ENCODE measurements at places on chromosomes 2 and 18.

- DNase-seq, result no peak
These were observed 136.6 kb upstream of the ZC3H15 start for GRCh38 chr2:186349508-186349907.

DNA sequence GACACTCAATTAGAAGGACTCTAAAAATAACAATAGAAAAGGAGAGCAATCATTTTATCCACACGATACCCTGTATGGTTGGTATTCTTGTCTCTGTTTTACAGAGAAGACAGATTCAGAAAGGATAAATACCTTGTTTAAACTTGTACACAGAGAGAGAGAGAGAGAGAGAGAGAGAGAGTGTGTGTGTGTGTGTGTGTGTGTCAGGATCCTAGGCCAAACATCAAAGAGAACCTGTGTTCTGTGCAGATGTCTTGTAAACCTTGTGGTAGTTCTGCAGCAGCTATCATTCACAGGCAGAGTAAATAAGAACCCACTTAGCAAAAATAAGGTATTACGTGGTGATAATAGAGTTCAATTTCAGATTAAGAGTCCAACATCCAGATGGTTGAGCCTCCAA is 4.3 kb upstream of the CRIM1 start:
- DNase-seq, result no peak

- no peak for DNase-seq
These were observed 83.6 kb downstream of the RTTN start for GRCh38 chr18:70121842-70122241.

DNA sequence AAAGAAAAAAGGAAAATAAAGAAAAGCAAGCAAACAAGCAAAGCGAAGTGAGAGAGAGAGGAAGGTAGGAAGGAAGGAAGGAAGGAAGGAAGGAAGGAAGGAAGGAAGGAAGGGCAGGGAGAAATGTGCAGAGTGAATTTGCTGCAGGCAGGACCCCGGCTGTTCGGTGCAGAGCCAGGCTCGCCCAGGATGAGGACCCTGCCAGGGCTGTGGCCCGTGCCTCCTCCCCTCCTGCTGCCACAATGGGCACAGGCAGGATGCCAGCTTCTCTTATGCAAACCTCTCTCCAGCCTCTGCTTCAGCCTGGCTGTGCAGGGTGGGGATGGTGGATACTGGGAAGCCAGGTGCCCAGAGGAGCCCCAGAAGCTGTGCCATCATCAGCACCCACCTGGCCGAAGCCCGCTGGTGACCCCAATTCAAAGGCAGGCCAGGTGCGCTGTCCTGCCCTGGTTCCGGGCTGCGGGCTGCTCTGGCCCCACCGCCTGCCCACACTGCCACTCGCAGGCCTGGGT is 3.2 kb downstream of the GPR17 start:
- no peak for DNase-seq

DNA sequence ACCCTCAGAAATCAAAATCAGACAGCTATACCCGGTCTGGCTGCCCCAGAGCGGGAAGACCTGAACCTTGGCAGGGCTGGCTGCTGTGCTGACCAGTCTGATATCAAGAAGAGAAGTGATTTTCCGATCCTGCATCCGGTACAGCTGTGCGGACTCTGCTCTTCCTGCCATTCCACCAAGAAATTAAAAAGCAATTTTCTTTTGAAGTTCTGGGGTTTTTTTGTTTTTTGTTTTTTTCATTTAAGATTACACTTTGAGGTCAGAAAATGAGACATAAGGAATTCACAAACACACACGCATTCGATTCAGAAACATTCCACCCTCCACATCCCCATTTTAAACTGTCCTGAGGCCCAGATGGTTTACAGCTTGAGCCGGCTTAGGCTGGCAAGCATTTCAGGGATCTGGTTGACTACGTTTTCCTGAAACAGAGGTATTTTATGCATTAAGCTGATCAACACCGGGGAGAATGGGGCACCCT is 156.5 kb downstream of the COL6A3 start:
- no peak for DNase-seq

- no peak for DNase-seq
These were observed 222.4 kb upstream of the NCKAP5 start for GRCh38 chr2:133790711-133791110.

DNA sequence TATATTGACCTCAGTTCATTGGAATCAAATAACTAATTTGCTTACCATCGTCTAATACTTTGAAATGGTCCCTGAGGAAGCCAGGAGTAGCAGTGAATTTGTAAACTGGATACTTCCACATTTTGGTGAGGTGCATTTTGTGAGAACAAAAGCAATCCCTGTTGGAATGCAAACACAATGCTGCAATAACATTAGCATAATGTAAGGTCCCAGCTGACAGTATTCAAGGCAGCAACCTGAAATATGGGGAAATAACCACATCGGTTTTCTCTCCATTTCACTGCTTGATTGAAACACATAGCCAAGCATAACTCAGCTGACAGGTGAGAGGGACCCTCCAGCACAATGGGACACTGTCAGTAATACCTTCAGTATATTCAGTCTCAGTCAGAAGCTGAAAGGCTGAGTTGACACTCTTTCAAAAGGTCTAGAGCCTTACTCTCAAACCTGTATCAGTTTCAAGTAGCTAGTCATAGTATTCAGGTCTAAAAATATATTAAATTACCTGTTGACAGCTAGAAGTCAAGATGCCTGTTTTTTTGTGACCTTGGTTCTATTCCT is 1311.9 kb upstream of the NRXN1 start:
- no peak for DNase-seq

DNA sequence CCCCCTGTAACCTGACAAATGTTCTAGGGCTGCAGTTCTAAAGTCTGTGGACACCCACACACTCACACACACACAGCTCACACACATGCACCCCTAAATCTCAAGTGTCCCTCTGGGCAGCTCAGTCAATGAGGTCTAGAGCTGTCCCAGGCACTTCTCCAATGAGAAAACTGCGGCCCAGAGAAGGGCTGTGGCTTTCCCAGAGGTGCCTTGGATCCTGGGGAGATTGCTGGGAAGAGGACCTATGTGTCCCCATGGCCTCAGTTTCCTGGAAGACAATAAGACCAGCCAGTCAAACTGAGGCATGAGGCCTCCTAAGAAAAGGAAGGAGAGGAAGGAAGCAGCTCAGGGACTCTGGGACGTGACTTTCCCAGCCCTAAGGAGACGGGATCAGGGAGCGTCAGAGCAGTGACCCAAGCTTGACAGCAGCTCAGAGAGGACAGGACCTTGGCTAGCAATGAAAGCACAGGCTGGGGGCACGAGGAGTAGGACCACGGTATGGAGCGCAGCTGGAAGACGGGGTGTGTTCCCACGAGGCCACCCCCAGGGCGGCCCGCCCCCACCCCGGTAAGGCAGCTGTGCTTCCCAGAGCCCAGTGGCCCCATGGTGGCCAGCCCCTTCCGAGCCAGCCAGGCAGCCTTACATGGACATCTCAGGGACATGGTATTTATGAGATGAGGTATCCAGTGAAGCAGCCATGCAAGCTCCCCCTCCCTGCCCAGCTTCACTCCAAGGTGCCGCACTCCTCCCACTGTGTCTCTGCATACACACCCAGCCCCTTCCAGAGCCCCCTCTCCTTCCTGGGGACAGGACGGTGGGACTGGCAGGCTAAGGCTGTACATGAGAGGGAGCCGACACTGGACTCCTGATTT is 46.0 kb downstream of the TNS1 start:
- no peak for DNase-seq

DNA sequence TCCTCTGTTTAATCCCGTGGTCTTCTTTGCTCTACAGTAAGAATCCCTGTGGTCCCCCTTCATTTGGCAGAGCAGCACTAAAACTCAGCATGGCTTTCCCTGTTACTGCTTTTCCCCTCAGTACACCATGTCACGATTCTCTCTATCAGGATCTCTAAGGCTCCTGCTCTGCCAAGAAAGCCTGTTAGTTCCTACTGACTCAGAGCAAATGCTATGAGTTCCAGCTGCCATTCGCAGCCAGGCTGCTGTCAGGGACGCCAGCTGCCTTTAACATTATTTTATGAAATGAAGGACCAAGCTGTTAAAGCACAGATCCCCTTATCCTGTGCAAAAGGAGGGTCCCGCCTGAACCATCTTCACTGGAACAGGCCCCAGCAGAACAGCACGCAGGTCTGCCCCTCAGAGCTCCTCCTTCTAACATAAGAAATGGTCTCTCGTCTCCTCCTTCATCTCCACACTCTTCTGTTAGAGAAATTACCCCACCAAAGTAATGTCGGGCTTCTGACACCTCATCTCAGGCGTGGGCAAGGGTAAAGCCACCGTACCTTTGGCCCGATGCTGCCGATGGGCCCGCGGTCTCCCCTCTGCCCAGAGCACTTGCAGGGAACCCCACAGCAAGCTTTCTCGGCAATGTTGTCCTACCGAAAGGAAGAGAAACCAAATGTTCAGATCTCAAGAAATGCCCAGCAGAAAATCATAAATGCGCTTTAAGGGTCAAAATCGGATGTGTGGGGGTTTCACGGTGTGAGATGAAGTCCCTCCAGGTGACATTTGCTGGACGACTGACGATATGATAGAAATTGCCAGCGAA is 52.6 kb downstream of the COL6A3 start:
- DNase-seq, result no peak

- no peak for DNase-seq
These were observed 147.0 kb downstream of the ESCO1 start for GRCh38 chr18:21453511-21453901.

GRCh38 chr2:170313992-170314348 is 136.0 kb downstream of the MYO3B start:
- no peak for DNase-seq

- DNase-seq, result no peak
These were observed 778.5 kb downstream of the BCL11A start for GRCh38 chr2:59774821-59775433.

DNA sequence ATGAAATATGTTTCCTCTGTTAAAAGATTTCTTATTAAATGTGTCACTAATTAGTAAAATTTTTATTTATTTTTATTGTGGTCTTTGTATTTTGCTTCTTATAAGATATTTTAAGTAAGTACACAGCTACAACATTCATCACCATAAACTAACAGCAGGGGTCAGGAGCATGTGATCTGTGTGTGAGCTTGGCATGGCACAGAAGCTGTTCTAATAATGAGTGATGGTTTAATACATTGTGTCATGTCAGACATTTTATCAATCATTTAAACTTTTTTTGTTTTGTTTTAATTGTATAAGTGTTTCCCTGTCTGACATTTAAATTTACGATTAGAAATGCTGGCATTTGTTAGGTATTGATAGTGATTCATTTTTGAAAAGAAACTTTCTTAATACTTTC is 585.4 kb downstream of the DSC3 start:
- no peak for DNase-seq

DNA sequence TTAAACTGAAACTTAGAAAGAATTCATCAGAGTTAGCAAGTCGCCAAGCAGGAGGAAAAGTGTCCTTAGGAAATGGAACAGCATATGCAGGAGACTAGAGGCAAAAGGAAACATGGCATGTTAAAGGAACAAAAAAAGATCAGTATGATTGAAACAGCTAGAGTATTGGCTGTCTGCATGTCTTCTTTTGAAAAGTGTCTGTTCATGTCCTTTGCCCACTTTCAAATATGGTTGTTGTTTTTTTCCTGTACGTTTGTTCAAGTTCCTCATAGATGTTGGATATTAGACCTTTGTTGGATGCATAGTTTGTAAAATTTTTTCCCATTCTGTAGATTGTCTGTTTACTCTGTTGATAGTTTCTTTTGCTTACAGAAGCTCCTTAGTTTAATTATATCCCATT is 161.6 kb downstream of the NR4A2 start:
- no peak for DNase-seq

GRCh38 chr2:231012463-231012862 is 16.5 kb downstream of the SPATA3 start:
- no peak for DNase-seq

DNA sequence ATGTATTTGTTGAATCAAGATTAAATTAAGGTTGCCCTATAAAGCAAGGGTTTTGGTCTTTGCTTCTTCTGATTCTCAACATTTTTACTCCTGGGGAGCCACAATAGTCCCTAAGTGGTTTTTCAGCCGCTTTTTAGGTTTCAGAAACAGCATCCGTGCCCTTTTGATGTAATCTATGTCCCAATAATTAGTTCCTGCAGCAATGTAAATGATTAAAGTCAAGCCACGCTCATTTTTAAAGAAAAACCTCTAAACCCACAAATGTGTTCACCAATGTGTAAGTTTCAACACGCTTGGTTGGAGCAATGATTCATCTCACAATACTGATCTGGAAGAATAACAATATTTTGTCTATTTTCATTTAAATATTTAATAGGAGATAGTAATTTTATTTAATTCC is 5.6 kb downstream of the ARL4C start:
- no peak for DNase-seq

- DNase-seq, result no peak
These were observed 174.8 kb downstream of the BCL2 start for GRCh38 chr18:63144748-63145147.

DNA sequence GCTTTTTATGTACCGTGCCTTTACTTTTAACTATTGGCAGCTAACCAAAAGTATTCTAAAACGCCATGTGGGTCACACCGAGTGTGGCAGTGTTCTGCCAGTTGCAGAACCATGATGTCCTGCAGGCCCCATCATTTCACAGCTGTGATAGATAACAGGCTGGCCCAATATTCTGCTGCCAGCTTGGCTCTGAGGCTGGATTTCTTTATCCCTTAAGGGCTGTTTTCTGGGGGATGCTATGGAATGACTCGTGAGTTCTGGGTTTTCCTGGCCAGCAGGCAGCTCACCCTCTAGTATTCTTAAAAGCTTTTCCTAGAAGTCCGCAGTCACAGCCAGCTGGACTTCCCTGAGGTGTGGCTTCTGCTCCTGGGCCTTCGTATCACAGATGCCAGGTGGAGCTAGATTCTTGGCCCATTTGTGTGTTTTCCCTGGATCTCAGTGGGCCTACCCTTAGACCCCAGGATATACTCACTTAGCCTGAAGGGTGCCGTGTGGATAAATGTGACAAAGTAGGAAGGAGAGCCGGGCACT is 41.0 kb downstream of the FHOD3 start:
- DNase-seq, result no peak

DNA sequence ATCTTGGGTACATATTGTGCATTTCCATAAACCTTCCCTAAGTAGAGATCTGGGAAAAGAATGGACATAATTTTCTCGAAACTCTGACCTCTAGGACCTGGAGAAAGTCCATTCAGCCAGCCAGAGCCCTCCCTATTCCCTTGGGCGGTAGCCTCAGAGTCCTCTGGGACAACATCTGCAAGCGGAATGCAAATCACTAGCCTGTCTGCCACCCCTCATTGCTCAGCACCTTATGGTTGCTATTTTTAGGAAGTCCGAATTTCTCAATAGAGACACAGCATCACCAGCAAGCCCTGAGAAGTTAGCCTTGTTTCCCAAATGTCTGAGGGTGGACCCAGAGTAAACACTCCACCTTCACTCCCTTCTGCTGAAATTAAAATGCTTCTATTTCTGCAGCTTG is 17.6 kb upstream of the CD28 start:
- DNase-seq, result no peak

- no peak for DNase-seq
These were observed 18.6 kb upstream of the UNC80 start for GRCh38 chr2:209753020-209753419.
